Psoas muscle (tissue), 8 donors: ENCODE measurements at places on chromosomes 13 and 19. TPM values are rescaled to one million over a fixed set of nuclear protein-coding genes. Genes with fewer than 3 reads are reported as not detected.

DNA sequence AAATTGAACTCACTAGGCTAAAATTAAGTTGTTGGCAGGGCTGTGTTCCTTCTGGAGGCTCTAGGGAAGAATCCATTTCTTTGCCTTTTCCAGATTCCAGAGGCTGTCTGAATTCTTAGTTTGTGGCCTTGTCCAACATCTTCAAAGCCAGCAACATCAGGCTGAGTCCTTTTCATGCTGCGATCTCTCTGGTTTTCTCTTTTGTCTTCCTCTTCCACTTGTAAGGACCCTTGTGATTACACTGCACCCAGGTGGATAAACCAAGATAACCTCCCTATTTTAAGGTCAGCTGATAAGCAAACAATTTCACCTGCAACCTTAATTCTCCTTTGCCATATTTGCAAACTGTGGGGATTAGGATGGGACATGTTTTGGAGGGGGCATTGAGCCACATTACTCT lies 11.5 kb downstream of the UTP14C start:
- H3K36me3 ChIP-seq: no peaks in the 10 kb centered on the region
- H3K4me3 ChIP-seq: no peak overlapping the region
- H3K27ac ChIP-seq: no peak overlapping the region
- no peaks in the 10 kb centered on the region for H3K4me1 ChIP-seq
- no peak for DNase-seq

- H3K4me3 ChIP-seq: peak overlapping the region; percentile 75
- no peaks in the 10 kb centered on the region for H3K36me3 ChIP-seq
- peaks cover 3% of the 10 kb centered on the region for H3K4me1 ChIP-seq
- DNase-seq: no peak
- peak overlapping the region; percentile 30 for H3K27ac ChIP-seq
- no peaks in the 10 kb centered on the region for H3K27me3 ChIP-seq
Observed at GRCh38 chr13:106532111-106532929, 3.1 kb downstream of the EFNB2 start.

- no peak for DNase-seq
- H3K27me3 ChIP-seq: no peaks in the 10 kb centered on the region
- peaks cover 8% of the 10 kb centered on the region for H3K4me1 ChIP-seq
- no peaks in the 10 kb centered on the region for H3K36me3 ChIP-seq
- H3K4me3 ChIP-seq: peak overlapping the region; percentile 49
Observed at GRCh38 chr13:33798023-33798422, 19.9 kb upstream of the RFC3 start.

DNA sequence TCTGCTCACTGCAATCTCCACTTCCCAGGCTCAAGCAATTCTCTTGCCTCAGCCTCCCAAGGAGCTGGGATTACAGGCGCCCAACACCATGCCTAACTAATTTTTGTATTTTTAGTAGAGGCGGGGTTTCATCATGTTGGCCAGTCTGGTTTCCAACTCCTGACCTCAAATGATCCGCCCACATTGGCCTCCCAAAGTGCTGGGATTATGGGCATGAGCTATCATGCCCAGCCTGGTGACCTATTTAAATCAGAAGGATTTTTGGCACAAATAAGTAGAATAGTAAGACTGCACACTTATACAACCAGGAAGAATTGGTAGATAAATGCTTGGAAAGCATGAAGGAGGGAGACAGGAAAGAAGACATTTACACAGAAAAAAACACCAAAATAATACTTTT lies 53.4 kb upstream of the AKAP11 start:
- no peak overlapping the region for H3K4me3 ChIP-seq
- no peaks in the 10 kb centered on the region for H3K4me1 ChIP-seq
- H3K27me3 ChIP-seq: no peaks in the 10 kb centered on the region
- no peak for DNase-seq
- H3K36me3 ChIP-seq: no peaks in the 10 kb centered on the region

DNA sequence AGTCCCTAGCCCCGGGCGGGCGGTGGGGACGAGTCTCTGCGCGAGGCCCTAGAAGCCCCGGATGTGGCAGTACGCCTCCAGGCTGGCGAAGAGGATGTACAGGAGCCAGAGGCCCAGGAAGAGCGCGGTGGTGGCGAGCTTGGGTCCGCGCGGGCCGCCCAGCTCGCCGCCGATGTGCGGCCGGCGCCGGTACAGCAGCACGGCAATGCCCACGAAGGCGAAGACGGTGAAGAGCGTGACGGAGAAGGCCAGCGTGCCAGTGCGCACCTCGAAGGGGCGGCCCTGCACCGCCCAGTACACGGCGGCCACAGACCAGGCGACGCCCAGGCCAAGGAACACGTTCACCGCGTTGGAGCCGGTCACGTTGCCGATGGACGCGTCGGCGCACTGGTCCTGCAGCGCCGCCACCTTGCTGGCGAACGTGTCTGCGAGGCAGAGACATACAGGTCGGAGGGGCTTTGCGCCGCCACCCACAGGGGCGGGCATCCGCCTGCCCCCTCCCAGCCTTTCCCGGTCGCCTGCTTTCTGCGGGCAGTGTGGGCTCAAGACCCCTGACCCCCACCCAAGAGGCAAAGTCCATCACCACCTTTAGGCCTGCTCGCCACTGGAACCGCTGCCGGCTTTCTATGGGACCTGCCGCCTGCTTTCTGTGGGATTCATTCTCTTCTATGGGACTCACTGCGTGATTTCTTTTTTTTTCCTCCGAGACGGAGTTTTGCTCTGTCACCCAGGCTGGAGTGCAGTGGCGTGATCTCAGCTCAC lies 10.9 kb upstream of the MEIS3 start:
- no peaks in the 10 kb centered on the region for H3K36me3 ChIP-seq
- H3K27ac ChIP-seq: no peak overlapping the region
- H3K27me3 ChIP-seq: peaks cover 18% of the 10 kb centered on the region
- H3K4me1 ChIP-seq: peaks cover 7% of the 10 kb centered on the region

DNA sequence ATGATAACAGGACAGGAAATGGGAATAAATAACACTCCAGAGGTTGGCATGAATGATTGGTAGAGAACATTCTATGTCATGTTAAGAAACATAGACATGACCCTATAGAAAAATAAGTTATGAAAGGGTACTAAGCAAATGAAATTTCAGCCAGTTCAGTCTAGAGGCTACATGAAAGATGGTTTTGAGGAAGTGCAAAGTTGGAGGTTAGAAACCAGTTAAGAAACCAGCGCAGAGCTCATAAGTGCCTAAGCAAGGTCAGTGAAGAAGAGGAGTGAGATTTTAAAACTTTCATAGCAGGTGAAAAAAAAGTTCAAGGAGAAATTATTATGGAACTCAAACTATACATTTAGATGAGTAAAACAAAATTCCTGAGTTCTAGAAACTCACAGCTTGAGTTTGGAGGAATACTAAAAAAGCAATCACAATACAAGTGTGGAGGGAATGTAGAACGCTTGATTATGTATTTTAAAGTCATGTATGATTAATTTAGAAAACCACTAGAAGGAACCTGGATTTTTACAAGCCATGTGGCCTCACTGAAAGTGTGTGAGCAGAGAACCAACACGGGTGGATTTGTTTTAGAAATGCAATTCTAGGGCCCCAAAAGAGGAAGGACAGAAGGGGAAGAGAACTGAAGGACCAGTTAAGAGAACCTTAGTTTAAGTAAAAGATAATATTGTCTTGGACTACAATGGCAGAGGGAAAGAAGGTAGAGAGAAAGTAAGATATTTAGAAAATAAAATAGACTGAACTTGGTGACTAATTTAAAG lies 162.4 kb downstream of the PCDH20 start:
- H3K4me1 ChIP-seq: no peaks in the 10 kb centered on the region
- H3K4me3 ChIP-seq: no peak overlapping the region
- H3K27ac ChIP-seq: no peak overlapping the region

- H3K27me3 ChIP-seq: no peaks in the 10 kb centered on the region
- no peak overlapping the region for H3K27ac ChIP-seq
- no peaks in the 10 kb centered on the region for H3K4me1 ChIP-seq
Observed at GRCh38 chr19:28294395-28294794, 918.6 kb downstream of the UQCRFS1 start.

GRCh38 chr13:101576455-101576854 lies 124.0 kb downstream of the ITGBL1 start:
- no peak overlapping the region for H3K4me3 ChIP-seq
- H3K27ac ChIP-seq: no peak overlapping the region
- no peaks in the 10 kb centered on the region for H3K36me3 ChIP-seq
- H3K4me1 ChIP-seq: no peaks in the 10 kb centered on the region
- DNase-seq: no peak
- no peaks in the 10 kb centered on the region for H3K27me3 ChIP-seq

- DNase-seq: no peak
- H3K27ac ChIP-seq: no peak overlapping the region
- H3K4me1 ChIP-seq: no peaks in the 10 kb centered on the region
- no peaks in the 10 kb centered on the region for H3K27me3 ChIP-seq
Observed at GRCh38 chr13:48112896-48113755, 18.2 kb upstream of the MED4 start.

DNA sequence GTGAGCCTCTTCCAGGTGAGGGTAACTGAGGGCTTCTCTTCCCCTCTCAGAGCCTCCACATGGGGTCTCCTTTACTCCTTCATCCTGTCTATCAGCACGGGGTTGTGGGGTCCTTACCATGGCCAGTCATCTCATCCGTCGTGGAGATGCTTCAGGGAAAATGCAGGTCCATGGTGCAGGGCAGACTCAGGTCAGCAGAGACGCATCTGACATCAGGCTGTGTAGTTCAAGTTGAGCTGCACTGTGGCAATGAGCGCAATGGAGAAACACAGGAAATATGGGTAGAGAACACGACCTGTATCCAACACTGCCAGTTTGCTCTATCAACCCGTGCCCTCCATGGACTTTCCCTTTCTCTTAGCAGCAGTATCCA lies 13.9 kb downstream of the LILRA5 start:
- H3K36me3 ChIP-seq: no peaks in the 10 kb centered on the region
- H3K4me1 ChIP-seq: no peaks in the 10 kb centered on the region
- H3K27ac ChIP-seq: no peak overlapping the region
- H3K27me3 ChIP-seq: no peaks in the 10 kb centered on the region
- no peak overlapping the region for H3K4me3 ChIP-seq

- H3K4me3 ChIP-seq: no peak overlapping the region
- peak overlapping the region; percentile 33 for H3K27ac ChIP-seq
- peaks cover 19% of the 10 kb centered on the region for H3K27me3 ChIP-seq
- DNase-seq: peak; percentile 87
- no peaks in the 10 kb centered on the region for H3K4me1 ChIP-seq
Observed at GRCh38 chr13:26459276-26460131, 98.0 kb upstream of the WASF3 start.

- no peaks in the 10 kb centered on the region for H3K36me3 ChIP-seq
- H3K27me3 ChIP-seq: no peaks in the 10 kb centered on the region
- H3K27ac ChIP-seq: peak overlapping the region; percentile 83
- peak; percentile 31 for DNase-seq
Observed at GRCh38 chr19:12984683-12985048, 10.6 kb upstream of the NFIX start.

DNA sequence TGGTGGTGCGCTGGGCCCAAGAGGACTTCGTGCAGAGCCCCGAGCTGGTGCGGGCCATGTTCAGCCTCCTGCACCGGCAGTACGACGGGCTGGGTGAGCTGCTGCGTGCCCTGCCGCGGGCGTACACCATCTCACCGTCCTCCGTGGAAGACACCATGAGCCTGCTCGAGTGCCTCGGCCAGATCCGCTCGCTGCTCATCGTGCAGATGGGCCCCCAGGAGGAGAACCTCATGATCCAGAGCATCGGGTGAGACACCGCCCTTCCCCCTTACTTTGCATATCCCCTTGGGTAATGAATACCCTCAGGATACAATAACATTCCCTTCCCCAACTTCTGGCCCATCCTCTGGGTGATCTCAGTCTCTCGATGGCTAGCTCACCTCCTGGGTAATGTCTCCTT lies 60.9 kb downstream of the RYR1 start:
- no peaks in the 10 kb centered on the region for H3K36me3 ChIP-seq
- DNase-seq: no peak
- H3K27ac ChIP-seq: no peak overlapping the region
- no peaks in the 10 kb centered on the region for H3K27me3 ChIP-seq
- no peak overlapping the region for H3K4me3 ChIP-seq

ZNF549 gene
- 4.0 TPM for total RNA-seq
